ENCODE measurements at places on chromosomes 6 and 20.
A peak's percentile ranks its signal among the peaks of the same experiment; 100 is the strongest.

DNA sequence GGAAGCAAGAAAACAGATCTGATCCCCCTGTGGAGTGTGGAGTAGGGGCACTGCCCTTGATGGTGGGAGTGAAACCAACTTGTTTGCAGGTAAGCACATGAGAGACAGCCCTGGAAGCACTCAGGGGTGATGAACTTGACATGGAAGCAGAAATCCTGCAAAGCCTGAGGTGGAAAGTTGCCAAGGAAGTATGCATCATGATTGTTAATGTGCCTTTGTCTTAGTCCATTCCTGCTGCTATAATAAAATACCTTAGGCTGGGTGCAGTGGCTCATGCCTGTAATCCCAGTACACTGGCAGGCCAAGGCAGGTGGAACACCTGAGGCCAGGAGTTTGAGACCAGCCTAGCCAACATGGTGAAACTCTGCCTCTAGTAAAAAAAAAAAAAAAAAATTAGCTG lies 40.2 kb upstream of the IFNGR1 start:
- DNase-seq: no peak

DNA sequence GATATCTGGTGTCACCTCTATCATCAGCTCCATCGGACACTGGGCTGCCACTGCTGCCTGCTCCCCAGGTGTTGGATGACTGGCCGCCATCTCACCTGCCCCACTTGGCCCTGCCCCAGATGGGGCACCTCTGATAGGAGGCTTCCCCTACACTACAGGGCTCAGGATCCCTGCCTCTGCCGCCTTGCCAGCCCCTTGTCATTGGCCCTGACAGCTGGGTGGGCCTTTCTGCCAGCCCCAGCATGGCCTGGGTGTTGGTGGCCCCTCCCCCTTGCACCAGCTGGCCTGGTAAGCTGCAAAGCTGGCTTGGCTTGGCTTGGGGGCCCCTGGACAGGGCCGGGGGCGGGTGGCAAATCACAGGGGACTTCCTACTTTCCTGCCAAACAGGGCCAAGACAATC lies 10.6 kb downstream of the PACSIN1 start:
- DNase-seq: no peak

GRCh38 chr6:684831-685636 lies 7.9 kb downstream of the EXOC2 start:
- no peak for DNase-seq

GRCh38 chr20:37393863-37394542 lies 48.1 kb downstream of the SRC start:
- DNase-seq: no peak

- DNase-seq: peak; percentile 83
Observed at GRCh38 chr6:129750360-129750759, 40.4 kb upstream of the ARHGAP18 start.

DNA sequence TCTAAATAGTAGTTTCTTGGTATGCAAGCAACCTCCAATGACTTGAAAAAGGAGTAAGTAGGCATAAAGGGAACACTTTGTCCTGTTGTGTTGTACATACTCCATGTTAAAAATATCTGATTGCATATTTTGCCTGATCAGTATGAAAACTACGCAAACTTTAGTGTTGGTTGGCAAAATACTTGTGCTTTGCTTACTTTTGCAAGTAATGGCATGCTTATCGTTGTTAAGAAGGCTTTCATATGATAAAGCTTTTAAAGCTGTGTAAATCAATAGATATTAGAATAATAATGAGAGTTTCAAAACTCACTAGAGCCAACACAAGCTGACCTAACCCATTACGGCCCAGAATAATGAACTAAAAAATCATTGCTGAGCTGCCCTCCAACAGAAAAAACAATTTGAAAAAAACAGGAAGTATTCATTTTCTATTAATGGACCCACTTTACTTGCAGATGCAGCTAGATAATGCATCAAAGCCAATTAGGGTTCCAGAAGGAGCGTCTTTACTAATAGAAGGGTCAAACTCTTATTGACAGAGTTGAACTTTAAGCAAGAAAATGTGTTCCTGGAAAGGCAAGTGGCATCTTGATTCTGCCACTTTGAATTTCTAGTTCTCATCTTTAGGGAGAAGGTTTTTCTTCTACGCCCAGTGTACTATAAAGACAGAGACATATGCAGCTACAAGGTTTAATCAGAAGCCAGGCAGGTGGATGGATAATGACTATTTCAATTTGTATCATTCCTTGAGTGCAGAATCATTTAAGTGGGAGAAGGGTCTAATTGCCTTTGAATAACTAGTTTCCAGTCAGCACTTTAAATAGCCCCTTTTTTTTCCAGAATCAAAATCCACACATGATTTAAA lies 82.2 kb downstream of the SNAP25 start:
- no peak for DNase-seq
